Stimulated activated CD8-positive, alpha-beta memory T cell treated with anti-CD3 and anti-CD28 coated beads, Interleukin-4, amount 100 ng/mL, for 1 hour (primary cell): ENCODE measurements at places on chromosomes 16 and 17.

GRCh38 chr16:86733546-86734254, 155.4 kb downstream of the FOXL1 start:
- DNase-seq = no peak

GRCh38 chr16:85422196-85422631, 190.9 kb upstream of the GSE1 start:
- no peak for DNase-seq

DNA sequence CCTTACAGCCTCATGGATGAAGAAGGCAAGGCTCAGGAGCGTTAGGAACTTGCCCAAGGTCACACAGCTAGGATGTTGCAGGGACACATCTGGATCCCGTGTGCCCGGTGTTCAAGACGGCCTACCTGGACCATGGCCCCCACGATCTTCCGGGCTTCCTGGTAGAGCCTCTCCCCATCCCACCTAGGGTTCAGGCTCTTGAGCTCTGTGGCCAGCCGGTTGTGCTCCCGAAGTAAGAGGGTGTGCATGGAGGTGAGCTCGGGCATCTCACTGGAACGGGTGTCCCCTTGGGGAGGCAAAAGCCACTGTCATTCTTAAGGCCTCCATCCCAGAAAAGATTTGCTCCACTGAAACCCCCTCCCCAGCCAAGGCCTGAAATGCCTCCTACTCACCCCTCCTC, 5.3 kb downstream of the MPO start:
- no peak for DNase-seq

- no peak for DNase-seq
Observed at GRCh38 chr16:78972006-78972405, 628.5 kb downstream of the MAF start.

DNA sequence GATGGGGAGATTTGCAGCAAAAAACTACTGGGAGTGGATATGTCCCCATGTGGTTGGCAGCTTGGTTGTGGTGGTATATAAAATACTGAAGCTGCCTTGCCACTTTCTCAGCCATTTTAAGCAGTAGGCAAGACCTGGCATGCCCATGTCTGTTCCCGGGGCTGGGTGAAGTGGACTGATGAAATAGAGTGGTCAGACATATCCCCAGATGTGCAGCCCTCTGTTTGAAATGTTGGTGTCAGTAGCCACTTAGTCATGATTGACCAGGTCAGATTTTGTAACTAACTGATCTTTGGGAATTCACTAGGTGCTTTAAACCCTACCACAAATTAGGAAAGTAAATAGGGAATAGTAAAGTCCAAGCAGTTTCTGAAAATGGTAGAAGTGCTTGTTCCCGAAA, 151.6 kb downstream of the PHKB start:
- DNase-seq = no peak

DNA sequence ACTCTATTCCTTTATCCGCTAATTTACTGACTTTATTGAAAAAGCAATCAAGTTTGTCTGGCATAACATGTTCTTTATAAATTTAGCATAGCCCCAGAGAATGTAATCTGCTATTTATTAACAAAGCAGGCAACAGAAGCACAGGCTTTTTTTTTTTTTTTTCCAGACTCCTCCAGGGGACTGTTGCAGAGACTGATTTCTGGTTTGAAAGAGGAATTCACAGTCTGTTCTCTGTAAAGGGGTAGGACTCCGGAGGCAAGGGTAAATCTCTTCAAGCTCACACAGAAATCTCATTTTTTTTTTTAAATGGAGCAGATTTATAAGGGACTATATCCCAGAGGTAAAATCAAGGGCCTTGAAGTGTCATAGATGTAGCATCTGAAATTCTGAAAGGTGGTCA, 1386.5 kb upstream of the CDH8 start:
- no peak for DNase-seq

DNA sequence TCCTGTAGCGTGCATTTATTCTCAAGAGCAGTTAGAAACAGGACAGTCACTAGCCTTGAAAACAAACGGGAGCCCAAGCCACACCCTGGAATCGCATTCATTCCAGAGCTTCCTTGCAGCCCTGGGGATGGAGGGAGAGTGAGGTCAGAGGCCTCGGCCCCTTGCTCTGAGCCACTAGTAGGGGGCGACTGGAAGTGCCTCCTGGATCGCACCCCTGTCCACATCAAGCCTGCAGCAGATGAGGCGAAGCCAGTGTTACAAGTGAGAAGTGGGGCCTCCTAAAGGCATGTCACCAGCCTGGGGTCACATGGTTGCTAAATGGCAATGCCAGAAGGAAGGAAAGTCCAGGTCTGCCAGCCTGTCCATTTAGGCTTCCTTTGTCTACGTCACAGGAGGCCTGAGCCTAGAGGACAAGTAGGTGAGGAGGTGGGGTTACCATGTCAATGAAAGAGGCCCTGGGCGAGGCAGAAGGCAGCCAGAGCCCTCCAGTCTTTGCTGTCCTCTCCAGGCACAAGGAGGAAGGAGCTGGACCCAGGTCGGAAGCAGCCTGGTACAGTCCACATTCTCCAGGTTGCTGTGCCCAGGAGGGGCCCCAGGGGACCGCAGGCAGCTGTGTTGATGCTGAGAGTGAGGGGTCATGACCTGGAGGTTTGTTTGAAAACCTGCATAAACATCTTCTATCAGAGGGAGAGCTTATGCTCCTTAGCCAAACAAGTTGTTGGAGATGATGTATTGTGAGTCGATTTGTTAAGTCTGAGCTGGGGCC, 3.0 kb upstream of the RCVRN start:
- DNase-seq = no peak

DNA sequence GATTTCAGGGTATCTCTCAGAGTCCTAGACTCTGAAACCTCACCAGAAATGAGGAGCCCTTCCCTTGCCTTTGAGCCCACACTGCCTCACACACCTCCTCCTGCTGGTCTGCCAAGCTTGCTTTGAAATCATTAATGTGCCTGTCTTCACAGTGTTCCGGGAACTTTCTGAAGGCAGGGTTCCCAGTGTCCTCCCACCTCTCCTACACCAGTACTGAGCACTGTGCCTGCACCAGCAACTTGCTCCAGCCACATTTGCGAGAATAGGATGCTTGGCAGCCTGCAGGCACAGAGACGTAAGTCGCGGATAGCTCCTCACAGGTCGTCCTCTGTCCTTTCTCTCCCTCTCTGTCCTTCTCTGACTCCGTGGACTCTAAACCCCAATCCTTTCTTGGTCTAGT, 408.4 kb upstream of the EEF2KMT start:
- no peak for DNase-seq

DNA sequence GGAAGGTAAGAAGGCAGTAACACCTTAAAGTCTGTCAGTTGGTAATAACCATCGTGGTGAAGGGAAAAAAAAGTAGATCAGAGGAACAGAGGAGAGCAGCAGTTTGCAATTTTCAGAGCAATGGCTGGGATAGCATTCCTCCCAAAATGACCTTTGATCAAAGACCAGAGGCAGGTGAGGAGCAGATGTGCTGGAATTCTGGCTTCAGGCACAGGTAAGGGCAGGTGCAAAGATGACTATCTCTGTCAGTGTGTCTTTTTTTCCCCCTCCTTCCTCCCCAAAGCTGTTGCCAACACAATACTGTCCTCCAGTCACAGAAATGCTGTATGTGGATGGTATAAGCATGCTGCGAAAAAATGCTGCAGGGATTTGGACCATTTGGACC, 166.7 kb downstream of the XYLT1 start:
- DNase-seq = no peak

- DNase-seq = no peak
Observed at GRCh38 chr17:2239882-2240430, 63.6 kb downstream of the SMG6 start.

- no peak for DNase-seq
Observed at GRCh38 chr17:10062691-10063385, 135.6 kb downstream of the GAS7 start.

DNA sequence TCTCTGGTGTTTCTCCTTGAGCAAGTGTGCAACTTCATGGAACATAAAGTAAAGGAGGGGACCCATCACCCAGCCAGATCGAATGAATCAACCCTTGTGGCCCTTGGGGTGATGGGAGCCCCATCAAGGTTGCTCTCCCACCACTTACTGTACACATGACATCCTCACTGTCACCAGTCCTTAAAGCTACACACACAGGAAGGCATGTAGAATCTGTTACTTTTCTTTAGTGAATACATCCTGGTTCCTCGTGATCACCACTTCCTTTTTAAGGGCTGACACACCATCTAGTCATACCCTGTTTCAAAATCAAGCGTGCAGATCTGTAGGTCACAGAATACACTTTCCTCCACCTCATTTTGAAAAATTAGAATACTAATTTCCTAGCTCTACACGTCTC, 22.6 kb upstream of the MPHOSPH6 start:
- DNase-seq = no peak

DNA sequence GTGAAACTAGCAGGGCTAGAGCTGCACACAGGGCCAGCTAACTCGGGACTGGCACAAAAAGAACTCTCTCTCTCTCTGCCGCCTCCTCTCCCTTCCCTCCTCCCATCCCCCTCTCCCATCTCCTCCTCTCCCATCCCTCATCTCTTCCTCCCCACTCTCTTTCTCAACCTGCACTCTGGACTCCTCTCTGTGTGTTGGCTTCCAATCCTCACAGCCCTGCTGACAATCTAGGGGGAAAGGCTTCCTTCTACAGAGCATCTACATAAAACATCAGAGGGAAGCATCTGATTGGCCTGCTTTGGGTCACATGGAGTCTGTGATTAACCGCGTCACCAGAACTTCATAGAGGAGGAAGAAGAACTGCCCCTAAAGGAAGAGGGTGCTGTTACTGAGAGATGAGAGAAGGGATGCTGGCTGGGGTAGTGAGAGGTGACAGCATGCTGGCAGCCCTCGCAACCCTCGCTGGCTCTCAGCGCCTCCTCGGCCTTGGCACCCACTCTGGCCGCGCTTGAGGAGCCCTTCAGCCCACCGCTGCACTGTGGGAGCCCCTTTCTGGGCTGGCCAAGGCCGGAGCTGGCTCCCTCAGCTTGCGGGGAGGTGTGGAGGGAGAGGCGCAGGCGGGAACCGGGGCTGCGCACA, 12.8 kb upstream of the ZFP90 start:
- no peak for DNase-seq

DNA sequence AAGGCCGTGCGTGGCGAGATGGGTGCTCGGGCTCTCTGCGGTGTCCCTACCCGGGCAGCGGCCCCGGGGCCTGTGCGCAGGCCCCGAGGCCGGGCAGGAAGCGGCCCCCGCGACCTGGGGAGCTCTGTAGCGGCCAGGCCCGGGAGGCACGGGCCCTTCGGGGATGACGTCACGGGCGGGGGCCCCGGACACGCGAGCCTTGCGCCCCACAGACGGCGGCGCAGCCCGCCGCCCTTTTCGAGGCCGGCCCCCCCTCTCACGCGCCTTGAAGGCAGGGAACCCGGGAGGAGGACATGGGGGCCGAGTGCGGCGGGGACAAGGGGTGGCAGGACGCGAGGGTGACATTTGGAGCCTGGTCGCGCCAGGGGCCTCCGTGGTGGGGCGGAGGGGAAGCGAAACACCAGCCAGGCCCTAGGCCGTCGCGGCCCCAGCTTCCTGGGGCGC, 1.1 kb downstream of the RAI1 start:
- DNase-seq = no peak

DNA sequence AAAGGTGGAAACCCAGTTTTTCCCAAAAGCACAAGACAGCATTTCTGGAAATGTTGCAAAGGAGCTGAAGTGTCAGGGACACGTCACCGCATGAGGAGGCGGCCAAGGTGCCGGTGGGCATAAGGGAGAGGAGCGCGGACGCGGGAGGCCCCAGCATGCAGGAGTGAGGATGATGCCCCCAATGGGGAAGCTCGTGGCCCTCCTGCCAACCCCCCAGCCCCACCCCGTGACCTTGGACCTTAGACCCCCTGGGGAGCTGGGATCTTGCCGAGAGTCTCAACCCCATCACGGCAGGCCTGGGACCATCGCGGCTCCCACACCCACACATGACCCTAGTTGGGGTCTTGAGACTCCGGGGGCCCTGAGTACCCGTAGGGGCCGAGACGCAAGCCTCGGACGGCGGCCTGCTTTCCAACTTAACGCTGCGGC, 119.4 kb upstream of the METRNL start:
- DNase-seq = no peak

DNA sequence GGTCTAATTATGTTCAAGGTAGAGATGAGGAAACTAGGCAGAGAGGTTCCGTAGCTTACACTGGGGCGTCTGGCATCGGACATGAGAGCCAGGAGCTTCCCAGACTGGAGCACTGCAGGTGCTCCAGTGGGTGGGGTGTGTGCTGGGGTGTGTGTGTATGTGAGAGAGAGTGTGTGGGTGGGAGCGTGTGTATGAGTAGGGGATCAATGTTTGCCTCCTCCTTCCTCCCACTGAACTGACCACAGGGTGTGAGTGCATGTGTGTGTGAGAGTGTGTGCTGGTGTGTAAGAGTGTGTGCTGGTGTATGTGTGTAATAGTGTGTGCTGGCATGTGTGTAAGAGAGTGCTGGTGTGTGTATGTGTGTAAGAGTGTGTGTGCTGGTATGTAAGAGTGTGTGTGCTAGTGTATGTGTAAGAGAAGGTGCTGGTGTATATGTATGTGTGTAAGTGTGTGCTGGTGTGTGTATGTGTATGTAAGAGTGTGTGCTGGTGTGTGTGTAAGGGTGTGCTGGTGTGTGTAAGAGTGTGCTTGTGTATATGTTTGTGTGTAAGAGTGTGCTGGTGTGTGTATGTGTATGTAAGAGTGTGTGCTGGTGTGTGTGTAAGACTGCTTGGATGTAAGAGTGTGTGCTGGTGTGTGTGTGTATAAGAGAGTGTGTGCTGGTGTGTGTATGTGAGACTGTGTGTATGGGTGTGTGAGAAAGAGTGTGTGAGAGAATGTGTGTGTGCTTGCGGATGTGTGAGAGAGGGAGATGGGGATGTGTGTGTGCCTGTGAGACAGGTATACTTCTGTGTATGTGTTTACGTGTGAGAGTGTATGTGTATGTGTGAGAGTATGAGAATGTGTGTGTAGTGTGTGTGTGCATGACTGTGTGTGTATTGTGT, 139.9 kb downstream of the MRM1 start:
- DNase-seq = no peak

DNA sequence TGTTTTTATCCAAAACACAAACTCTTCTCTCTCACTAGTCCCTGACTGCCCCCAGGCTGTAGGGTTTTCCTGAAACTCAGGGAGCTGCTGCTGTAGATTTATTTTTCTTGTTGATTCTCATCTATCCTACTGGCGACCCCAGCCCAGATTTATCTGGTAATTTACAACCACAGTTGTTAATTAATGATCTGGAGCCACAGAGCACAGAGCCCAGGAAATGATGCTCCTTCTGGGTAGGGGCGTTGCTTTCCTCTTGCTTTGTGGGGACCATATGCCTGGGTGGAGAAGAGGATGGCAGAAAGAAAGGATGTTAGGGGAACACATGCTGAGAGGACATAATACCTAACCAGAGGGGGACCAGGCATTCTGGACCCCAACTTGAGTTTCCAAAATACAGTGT, 7.4 kb upstream of the ETV4 start:
- DNase-seq = no peak

GRCh38 chr17:65385726-65386125, 175.7 kb downstream of the AXIN2 start:
- no peak for DNase-seq
